ENCODE measurements at places on chromosomes 5 and 9. TPM values are rescaled to one million over a fixed set of nuclear protein-coding genes. Genes with fewer than 3 reads are reported as not detected.

Gene DOCK8
- total RNA-seq = 0.34 TPM

Gene IFNK
- total RNA-seq = not detected

Gene RMND5B
- 18.8 TPM for total RNA-seq

Gene SLC36A2
- not detected for total RNA-seq

Gene PAPPA
- total RNA-seq = 27.4 TPM

Gene TNC
- total RNA-seq = 1.2 TPM

Gene PCDHB15
- under 0.01 TPM for total RNA-seq

Gene PDCD1LG2
- 0.77 TPM for total RNA-seq

Gene PHYHD1
- total RNA-seq = 18.6 TPM

Gene PCSK5
- 5.7 TPM for total RNA-seq

Gene FOXD4
- total RNA-seq = 0.70 TPM

Gene PHF24
- 1.0 TPM for total RNA-seq

Gene BARHL1
- not detected for total RNA-seq

Data from pericardium fibroblast (primary cell).